Stimulated activated CD4-positive, alpha-beta T cell treated with anti-CD3 and anti-CD28 coated beads, Interleukin-12 subunit alpha, Interleukin-12 subunit beta, amount 100 ng/mL, for 4 hours (primary cell): ENCODE measurements at places on chromosomes 12 and 14.

- no peak for DNase-seq
These were observed 58.4 kb downstream of the NELL2 start for GRCh38 chr12:44817687-44818086.

DNA sequence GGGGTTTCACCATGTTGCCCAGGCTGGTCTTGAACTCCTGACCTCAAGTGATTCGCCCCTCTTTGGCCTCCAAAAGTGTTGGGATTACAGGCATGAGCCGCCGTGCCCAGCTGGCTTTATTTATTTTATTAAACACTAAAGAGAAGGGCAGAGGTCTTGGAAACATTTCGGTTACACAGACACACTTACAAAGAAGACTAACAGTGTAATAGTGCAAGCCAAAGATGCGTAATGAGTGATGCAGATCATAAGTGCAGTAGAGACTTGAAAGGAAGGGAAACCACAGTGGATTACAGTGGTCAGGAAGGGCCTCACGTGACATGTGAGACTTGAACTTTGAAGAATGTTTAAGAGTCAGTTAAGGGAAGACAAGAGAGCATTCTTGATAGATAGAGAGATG, 33.9 kb upstream of the CDK17 start:
- peak; percentile 26 for DNase-seq

DNA sequence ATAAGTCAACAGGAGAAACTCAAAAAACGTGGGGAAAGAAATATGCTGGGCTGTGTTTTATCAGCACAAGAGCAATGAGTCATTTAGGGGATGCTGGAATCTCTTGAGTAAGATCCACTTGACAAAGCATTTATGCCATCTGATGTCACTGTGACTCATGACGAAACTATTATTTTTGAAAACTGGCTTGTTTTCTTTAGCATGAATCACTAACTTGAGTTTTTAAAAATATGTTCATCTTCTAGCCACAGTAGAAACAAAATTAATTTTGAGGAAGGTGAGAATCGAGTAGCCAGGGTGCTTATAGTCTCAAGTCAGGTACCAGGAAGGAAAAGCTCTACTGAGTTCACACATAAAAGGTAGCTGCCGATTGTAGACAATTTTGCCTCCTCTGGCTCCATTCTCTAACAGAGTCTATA, 456.2 kb upstream of the MGAT4C start:
- DNase-seq, result no peak

- no peak for DNase-seq
These were observed 280.4 kb upstream of the GARIN6 start for GRCh38 chr12:99367181-99367580.
